Thymus (tissue), 14 donors: ENCODE measurements at places on chromosomes 6 and 20.

- DNase-seq, result no peak
These were observed 53.1 kb upstream of the VSX1 start for GRCh38 chr20:25135031-25135430.

DNA sequence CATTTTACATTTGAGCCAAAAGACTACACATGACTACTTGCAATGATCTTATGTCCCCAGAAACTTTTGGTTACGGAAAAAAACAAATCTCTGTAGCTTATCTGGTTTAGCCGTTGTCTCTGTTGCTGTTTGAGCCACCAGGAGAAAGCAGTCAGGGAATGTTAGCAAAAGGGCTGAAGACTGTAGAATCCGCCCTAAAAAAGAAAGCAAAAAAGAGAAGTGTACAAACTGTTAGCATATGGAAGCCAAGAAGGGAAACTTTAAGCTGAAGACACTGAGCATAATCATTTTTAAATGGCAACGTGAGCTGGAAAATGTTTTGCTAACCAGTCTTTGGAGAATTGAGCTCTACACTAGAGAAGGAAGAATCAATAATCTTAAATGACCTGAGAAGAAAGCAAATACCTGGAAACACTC lies 69.9 kb upstream of the MYLIP start:
- no peak for DNase-seq

DNA sequence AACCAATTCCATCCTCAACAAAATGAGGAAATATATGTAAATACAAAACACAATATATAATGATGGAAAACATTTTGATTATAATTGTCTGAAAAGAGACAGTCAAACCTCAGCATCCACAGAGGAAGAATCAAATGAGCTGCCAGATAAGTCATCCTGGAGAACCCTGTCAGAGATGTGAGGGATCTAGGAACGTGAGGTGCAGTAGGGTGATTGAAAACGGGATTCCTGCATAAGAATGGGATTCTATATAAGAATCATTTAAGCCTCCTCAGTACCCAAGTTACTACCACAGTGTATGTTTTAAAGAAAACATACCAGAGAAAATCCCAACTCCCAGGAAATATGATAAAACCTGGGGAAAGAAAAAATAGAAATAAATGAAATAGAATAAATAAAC lies 690.5 kb downstream of the FRK start:
- DNase-seq, result no peak

- DNase-seq, result no peak
These were observed 53.8 kb upstream of the SUPT3H start for GRCh38 chr6:45431317-45432065.

DNA sequence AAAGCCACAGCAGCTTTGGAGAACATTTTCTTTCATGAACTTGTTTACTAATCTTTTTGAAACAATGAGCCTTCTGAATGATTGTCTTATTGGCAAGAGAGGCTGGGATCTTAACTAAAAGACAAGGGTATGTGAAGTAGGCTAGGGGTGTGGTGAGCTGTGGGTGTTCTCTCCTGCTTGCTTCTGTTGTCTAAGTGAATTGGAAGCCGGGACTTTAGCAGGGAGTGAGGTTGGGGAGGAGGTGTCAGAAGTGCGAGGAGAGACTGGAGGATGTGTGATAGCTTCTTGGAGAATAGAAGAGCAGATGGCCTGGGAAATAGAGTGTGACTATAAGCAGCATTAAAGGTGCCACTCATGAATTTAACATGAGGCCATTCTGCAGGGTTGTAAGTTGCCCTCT lies 562.8 kb downstream of the UTRN start:
- no peak for DNase-seq
